ENCODE measurements at places on chromosomes 11 and 22. TPM values are rescaled to one million over a fixed set of nuclear protein-coding genes. Genes with fewer than 3 reads are reported as not detected.

GRCh38 chr11:118914987-118915386 lies 10.7 kb downstream of the BCL9L start:
- DNase-seq: no peak

- DNase-seq: no peak
Observed at GRCh38 chr11:43145653-43146052, 166.1 kb upstream of the API5 start.

DNA sequence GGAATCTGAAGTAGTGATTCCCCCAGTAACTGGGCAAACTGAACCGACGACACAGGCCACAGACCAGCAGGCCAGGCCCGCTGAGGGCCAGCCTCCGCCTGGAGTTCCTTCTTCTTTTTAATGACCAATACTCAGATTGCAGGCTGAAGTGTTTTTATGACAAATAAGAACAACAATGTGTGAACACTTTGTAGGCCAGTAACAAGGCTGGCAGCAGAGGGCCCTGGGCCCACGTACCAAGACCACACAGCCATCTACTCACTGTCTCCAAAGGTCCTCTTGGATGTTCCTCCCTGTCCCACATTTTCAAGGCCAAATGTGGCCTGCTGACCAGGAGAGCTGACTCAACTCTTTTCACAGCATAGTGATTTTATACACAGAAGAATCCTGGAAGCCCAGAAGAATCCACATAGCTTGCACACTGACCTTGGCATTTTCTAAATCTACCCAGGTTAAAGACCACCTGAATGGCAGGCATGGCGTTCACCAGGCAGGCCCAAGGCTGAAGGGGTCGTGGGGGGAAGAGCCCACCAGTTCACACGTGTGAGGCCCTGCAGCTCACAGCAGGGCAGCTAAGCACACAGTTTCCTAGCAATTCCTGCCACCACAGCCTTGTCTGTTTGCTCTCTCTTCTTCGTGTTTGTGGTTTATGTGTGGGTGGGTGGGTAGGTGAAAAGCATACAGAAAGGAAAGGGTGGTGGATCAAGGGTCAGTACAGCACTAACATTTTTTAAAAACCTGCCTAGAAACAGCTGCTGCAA lies 13.3 kb downstream of the SMCO4 start:
- DNase-seq: no peak

NLRP14 gene
- not detected for total RNA-seq

DNA sequence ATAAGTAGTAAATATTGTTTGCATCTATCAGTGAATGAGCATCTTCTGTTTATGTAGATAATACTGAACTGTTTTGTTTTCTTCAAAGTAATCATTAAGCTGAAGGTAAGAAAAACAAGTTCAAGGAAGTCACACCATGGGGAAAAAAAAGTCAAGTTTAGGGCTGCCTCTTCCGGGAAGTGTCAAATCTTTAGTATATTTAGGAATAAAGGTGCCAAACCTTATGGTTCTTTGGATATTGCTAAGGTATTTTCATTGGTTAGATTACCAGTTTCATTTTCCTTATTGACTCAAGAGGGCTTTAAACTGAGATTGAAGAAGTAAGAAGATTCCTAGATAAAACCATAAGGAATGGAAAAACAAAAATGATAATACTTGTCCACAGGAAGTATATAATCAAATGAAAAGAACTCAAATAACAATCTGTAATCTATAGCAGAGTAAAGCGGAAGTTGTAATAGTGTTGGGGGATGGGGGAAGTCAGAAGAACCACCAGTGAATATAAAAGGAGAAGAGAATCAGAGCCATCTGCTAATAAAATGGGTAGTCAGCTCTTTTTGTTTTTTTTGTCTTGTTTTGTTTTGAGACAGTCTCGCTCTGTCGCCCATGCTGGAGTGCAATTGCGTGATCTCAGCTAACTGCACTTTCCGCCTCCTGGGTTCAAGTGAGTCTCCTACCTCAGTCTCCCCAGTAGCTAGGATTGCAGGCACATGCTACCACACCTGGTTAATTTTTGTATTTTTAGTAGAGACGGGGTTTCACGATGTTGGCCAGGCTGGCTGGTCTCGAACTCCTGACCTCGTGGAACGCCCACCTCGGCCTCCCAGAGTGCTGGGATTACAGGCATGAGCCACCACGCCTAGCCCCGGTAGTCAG lies 2.3 kb downstream of the ATM start:
- DNase-seq: no peak

- DNase-seq: no peak
Observed at GRCh38 chr22:36546092-36546804, 17.3 kb upstream of the EIF3D start.

SAA1 gene
- 5.6 TPM for total RNA-seq

OR52I2 gene
- not detected for total RNA-seq

C11orf87 gene
- not detected for total RNA-seq

TBX1 gene
- total RNA-seq: not detected

GRCh38 chr22:22462813-22463567 lies 45.6 kb downstream of the ZNF280B start:
- no peak for DNase-seq

GRCh38 chr11:73399159-73399590 lies 23.0 kb downstream of the RELT start:
- DNase-seq: no peak

FAM227A gene
- total RNA-seq: 0.53 TPM

Data from activated T-cell treated with anti-CD3 and anti-CD28 coated beads, Interleukin-2, amount 50 U/mL, for 4 hours (primary cell).